Epithelial cell of alveolus of lung (primary cell): ENCODE measurements at places on chromosomes 7 and 10. TPM values are rescaled to one million over a fixed set of nuclear protein-coding genes. Genes with fewer than 3 reads are reported as not detected.

C7orf33 gene
- total RNA-seq: not detected in 2 replicates

SH2D4B gene
- total RNA-seq: 0.13 TPM in 1 of 2 replicates, not detected in the other

ZPBP gene
- total RNA-seq: not detected in 2 replicates

RBM20 gene
- total RNA-seq: 0.24 and 1.2 TPM in 2 replicates

MARCHF5 gene
- 6.2 and 15.3 TPM in 2 replicates for total RNA-seq

CCDC7 gene
- 2.7 and 3.6 TPM in 2 replicates for total RNA-seq

KCP gene
- total RNA-seq: not detected in 2 replicates

CRPPA gene
- total RNA-seq: 0.48 and 0.78 TPM in 2 replicates
